ENCODE measurements at places on chromosomes 5 and 9. TPM values are rescaled to one million over a fixed set of nuclear protein-coding genes. Genes with fewer than 3 reads are reported as not detected.

GRCh38 chr5:138077064-138077696 is 6.7 kb upstream of the WNT8A start:
- H3K4me1 ChIP-seq, result no peaks in the 10 kb centered on the region
- no peak overlapping the region for H3K27ac ChIP-seq
- H3K27me3 ChIP-seq, result no peaks in the 10 kb centered on the region
- peak; percentile 47 for DNase-seq
- H3K36me3 ChIP-seq, result no peaks in the 10 kb centered on the region

DNA sequence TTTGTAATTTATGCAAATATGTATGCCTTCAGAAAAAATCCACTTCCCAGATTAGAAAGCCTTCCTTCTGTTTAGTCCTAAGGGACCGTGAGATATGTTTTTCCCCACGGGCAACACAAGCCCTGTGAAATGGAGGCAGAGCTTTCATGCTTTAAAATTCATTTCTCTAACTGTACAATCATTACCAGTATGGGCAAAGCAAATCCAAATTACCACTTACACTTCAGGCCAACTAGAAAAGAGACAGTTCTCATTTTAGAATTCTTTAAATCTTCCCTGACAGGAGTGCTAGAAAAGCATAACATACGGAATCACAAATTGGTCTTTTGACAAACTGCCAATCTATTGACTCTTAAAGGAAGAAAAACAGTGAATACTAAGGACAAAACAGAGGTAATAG is 20.5 kb upstream of the TNPO1 start:
- no peak for DNase-seq
- no peak overlapping the region for H3K27ac ChIP-seq
- no peaks in the 10 kb centered on the region for H3K36me3 ChIP-seq
- H3K4me3 ChIP-seq, result no peak overlapping the region
- H3K4me1 ChIP-seq, result peaks cover 6% of the 10 kb centered on the region
- peaks cover 6% of the 10 kb centered on the region for H3K27me3 ChIP-seq

DNA sequence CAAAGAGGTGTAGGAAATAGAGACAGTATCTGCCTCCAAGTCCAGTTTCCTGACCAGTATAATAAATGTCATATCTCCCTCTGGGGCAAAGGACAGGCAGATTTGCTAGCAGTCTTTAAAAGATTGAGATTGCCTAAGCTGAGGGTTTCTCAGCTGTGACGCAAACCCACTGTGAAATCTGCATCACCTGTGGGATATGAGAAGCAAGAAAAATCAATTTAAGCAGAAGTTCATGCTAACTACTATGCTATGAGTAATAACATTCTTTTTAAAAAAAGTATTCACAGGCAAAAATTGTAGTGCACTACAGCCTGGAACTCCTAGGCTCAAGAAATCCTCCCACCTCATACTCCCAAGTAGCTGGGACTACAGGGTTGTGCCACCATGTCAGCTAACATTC is 168.1 kb upstream of the POC5 start:
- no peak overlapping the region for H3K27ac ChIP-seq
- no peaks in the 10 kb centered on the region for H3K36me3 ChIP-seq
- DNase-seq, result no peak
- H3K27me3 ChIP-seq, result no peaks in the 10 kb centered on the region

- no peaks in the 10 kb centered on the region for H3K36me3 ChIP-seq
- peak; percentile 34 for DNase-seq
- H3K27ac ChIP-seq, result no peak overlapping the region
- H3K4me1 ChIP-seq, result peaks cover 2% of the 10 kb centered on the region
- no peak overlapping the region for H3K4me3 ChIP-seq
Observed at GRCh38 chr5:38420691-38421390, 135.6 kb downstream of the LIFR start.

- H3K27me3 ChIP-seq, result no peaks in the 10 kb centered on the region
- peaks cover 1% of the 10 kb centered on the region for H3K36me3 ChIP-seq
- no peak overlapping the region for H3K4me3 ChIP-seq
- H3K27ac ChIP-seq, result no peak overlapping the region
Observed at GRCh38 chr5:76528547-76529331, 94.5 kb downstream of the F2RL2 start.

DNA sequence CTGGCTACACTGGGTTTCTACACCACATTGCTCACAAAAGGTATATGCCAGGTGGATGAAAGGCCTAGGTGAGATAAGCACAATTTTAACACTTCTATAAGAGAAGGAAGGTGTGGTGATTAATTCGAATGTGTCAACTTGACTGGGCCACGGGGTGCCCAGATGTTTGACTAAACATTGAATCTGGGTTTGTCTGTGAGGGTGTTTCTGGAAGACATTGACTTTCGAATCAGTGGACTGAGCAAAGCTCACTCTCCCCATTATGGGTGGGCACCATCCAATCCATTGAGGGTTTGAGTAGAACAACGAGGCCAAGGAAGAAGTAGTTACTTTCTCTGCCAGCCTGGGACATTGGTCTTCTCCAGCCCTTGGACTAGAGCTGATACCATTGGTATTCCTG is 78.2 kb upstream of the COL5A1 start:
- H3K27ac ChIP-seq, result no peak overlapping the region
- peaks cover 7% of the 10 kb centered on the region for H3K27me3 ChIP-seq
- H3K36me3 ChIP-seq, result no peaks in the 10 kb centered on the region
- no peak for DNase-seq
- H3K4me3 ChIP-seq, result no peak overlapping the region

DNA sequence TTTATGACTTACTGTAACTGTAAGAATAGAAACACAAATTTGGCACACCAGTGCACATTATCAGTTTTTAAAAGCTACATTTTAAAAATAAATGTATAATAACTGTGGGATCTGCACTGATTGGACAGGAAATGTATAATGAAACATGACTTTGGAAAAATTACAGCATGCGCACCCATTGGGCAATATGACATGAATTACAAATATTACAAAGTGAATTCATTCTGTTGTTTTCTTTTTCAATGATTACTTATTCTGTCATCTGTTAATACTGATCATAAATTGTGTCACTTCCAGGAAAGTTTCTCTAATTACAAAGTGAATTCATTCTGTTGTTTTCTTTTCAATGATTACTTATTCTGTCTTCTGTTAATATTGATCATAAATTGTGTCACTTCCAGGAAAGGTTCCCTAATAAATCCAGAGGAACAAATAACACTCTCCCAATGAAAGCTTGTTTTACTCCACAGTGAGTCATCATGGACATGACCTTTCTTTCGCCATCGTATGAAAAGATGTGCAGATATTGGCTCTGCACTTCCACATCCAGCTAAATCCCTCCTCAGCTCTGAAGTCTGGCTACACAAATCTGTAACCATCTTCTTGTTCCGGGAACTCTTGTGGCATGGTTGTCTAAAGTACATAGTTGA is 297.0 kb upstream of the HAPLN1 start:
- no peak overlapping the region for H3K27ac ChIP-seq
- DNase-seq, result no peak
- H3K4me3 ChIP-seq, result no peak overlapping the region
- H3K36me3 ChIP-seq, result no peaks in the 10 kb centered on the region
- no peaks in the 10 kb centered on the region for H3K4me1 ChIP-seq
- no peaks in the 10 kb centered on the region for H3K27me3 ChIP-seq

GRCh38 chr5:158731014-158731413 is 368.7 kb downstream of the EBF1 start:
- H3K36me3 ChIP-seq, result no peaks in the 10 kb centered on the region
- H3K4me1 ChIP-seq, result no peaks in the 10 kb centered on the region
- peaks cover 23% of the 10 kb centered on the region for H3K27me3 ChIP-seq
- no peak overlapping the region for H3K27ac ChIP-seq

DNA sequence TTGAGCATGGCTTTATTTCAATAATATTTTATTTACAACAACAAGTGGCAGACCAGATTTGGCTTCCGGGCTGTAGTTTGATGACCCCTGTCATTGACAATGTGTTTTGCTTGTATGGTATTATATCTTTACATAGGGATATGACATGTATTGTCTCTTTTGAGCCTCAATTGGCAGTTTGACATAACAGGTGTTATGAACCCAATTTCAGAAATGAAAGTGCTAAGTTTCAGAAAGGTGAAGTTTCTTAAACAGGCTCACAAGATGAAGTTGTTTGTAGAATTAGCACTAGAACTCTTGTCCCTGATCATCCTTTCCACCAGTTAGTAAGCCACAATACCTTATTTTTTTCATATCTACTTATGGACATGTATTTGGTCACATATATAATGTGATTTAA is 303.0 kb upstream of the GRIA1 start:
- no peak overlapping the region for H3K27ac ChIP-seq
- no peak overlapping the region for H3K4me3 ChIP-seq
- H3K4me1 ChIP-seq, result no peaks in the 10 kb centered on the region

GRCh38 chr5:34501016-34501415 is 155.1 kb upstream of the RAI14 start:
- peaks cover 24% of the 10 kb centered on the region for H3K4me1 ChIP-seq
- peaks cover 13% of the 10 kb centered on the region for H3K27me3 ChIP-seq
- DNase-seq, result no peak
- H3K4me3 ChIP-seq, result no peak overlapping the region

DNA sequence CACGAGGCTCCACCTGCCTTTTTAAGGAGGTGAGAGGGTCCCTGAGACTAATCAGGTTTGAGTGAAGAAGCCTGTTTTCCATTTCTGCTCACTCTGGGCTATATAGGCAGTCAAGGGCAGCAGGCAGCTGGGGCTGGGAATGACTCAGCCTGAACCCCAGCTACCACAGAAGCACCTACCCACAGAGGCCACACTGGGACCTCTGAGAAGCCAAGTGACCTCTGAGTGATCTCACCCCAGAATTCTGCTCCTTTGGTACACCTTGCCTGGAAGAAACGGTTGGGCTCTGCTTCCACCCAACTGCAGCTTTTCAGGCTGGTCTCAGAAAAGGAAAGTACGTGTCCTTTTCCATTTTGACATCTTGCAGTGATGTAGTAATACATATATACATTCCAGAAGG is 6.8 kb downstream of the FAM219A start:
- no peak overlapping the region for H3K4me3 ChIP-seq
- H3K36me3 ChIP-seq, result no peaks in the 10 kb centered on the region
- H3K4me1 ChIP-seq, result no peaks in the 10 kb centered on the region
- no peak for DNase-seq
- H3K27ac ChIP-seq, result no peak overlapping the region
- peaks cover 8% of the 10 kb centered on the region for H3K27me3 ChIP-seq

- H3K27ac ChIP-seq, result no peak overlapping the region
- H3K27me3 ChIP-seq, result no peaks in the 10 kb centered on the region
- DNase-seq, result no peak
- peaks cover 4% of the 10 kb centered on the region for H3K4me1 ChIP-seq
Observed at GRCh38 chr9:34170237-34170991, 8.4 kb upstream of the UBAP1 start.

GRCh38 chr5:74367934-74368333 is 272.6 kb downstream of the ENC1 start:
- DNase-seq, result no peak
- peaks cover 6% of the 10 kb centered on the region for H3K27me3 ChIP-seq
- H3K4me3 ChIP-seq, result no peak overlapping the region
- no peaks in the 10 kb centered on the region for H3K4me1 ChIP-seq
- no peak overlapping the region for H3K27ac ChIP-seq
- no peaks in the 10 kb centered on the region for H3K36me3 ChIP-seq

- no peak overlapping the region for H3K27ac ChIP-seq
- H3K4me1 ChIP-seq, result peaks cover 14% of the 10 kb centered on the region
- no peaks in the 10 kb centered on the region for H3K36me3 ChIP-seq
- H3K4me3 ChIP-seq, result no peak overlapping the region
- no peak for DNase-seq
Observed at GRCh38 chr5:40484495-40484894, 195.2 kb upstream of the PTGER4 start.

DNA sequence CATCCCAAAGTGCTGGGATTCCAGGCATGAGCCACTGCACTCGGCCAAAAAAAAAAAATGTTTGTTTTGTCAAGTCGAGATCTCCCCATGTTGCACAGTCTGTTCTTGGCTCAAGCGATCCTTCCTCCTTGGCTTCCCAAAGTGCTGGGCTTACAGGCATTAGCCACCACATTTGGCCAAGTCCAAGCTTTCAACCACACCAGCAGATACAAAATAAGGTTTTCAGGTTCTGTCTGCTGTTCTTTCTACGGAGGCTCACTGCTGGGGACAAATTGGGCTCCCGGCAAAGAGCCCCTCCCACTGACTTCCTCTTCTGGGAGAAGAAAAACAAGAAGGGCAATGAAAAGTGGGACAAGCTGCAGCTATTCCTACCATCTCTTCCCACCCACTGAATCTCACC is 37.6 kb upstream of the GGTA1 start:
- H3K27me3 ChIP-seq, result peaks cover 18% of the 10 kb centered on the region
- no peaks in the 10 kb centered on the region for H3K4me1 ChIP-seq
- H3K27ac ChIP-seq, result no peak overlapping the region
- no peaks in the 10 kb centered on the region for H3K36me3 ChIP-seq
- H3K4me3 ChIP-seq, result no peak overlapping the region

DNA sequence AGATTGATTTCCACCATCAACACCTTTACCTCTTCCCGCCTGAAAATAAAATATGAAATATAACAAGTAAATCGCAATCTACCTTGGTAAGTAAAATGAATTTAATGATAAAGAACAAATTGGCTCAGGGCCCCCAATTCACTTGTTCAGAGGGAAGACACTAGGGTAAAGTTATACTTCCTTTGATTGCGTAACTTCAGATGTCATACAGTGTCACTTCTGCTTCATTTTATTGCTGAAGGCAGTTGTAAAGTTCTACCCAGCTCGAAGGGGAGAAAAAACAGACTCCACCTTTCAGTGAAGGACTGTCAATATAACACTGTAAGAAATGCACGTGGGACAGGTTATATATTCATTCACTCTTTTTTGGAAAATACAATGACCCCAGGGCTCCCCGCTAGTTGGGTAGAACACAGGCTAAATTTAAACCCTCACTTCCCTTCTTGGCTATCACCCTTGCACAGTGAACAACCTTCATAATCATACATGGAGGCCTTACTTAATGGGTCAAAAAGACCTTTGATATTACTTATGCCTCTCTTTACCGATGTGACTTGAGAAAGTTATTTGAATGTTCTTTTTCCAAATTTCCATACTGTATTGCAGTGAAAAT is 848.8 kb downstream of the MAT2B start:
- H3K36me3 ChIP-seq, result peaks cover 7% of the 10 kb centered on the region
- peak overlapping the region; percentile 88 for H3K27ac ChIP-seq
- H3K4me1 ChIP-seq, result peaks cover 55% of the 10 kb centered on the region
- no peak for DNase-seq

- peaks cover 6% of the 10 kb centered on the region for H3K36me3 ChIP-seq
- no peak overlapping the region for H3K4me3 ChIP-seq
- H3K27ac ChIP-seq, result no peak overlapping the region
- H3K4me1 ChIP-seq, result peaks cover 18% of the 10 kb centered on the region
- no peak for DNase-seq
Observed at GRCh38 chr5:68110894-68111293, 104.7 kb upstream of the PIK3R1 start.

Gene FRRS1L
- 4.9 TPM for total RNA-seq

Gene GTF3C4
- total RNA-seq, result 26.8 TPM

Gene HACD4
- total RNA-seq, result 0.72 TPM

Gene RALGDS
- 82.3 TPM for total RNA-seq

Gene UBE2QL1
- total RNA-seq, result 2.5 TPM

Gene PHYHD1
- total RNA-seq, result 19.9 TPM

Gene GLRA1
- not detected for total RNA-seq

Gene STRBP
- total RNA-seq, result 87.3 TPM

Gene PCDHGA11
- 3.3 TPM for total RNA-seq

Gene COL15A1
- not detected for total RNA-seq

Gene GAPT
- total RNA-seq, result not detected
